Pons (tissue), 1 donor: ENCODE measurements at places on chromosomes 1 and 21.

- no peak for DNase-seq
These were observed 4.8 kb upstream of the ZNF281 start for GRCh38 chr1:200414657-200415056.

DNA sequence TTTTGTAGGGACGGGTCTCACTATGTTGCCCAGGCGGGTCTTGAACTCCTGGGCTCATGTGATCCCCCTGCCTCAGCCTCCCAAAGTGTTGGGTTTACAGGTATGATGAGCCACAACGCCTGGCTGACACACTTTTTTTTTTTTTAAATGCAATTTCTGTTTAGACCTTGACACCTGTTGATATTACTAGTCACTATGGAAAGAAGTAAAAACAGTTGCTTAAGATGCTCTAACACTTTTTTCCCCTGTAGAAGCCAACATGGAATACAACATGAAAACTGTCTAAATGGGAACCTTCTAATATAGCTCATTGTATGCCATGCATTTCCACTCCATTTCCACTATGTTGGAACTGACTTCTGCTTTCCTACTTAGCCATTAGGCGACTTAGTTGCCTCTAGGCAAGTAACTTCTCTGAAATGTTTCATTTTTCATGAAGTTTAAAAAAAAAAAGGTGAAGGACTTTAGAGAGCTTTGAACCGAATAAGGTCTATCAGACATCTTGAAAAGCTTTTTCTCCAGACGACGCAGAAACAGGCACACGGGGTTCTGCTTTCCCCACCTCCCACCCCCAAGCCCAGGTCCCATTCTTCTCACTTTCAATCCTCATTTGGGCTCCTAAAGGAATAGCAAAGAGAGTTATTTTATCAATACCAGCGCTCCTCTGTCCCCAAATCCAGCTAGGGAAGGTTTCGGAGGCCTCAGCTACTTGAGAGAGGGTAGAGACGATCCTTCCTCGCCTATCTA, 648 bp upstream of the DR1 start:
- no peak for DNase-seq

DNA sequence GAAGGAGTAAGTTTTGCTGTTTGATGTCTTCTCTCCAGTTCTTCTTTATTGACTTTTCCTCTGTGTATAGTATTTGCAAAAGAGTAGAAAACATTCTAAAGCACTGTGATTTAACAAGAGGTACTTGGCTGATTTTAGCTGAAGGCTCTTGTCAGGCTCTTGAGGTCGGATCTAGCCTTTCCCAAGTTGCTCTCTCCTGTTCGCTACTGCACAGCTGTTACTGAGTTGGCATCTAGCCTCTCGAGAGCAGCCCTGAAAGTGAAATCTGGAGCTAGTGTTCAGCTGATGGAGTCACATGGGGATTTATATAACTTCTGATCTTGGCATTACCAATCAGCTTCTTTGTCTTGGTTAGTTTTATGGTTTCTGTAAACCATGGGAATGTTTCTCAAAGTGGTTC, 193.1 kb downstream of the RYR2 start:
- peak; percentile 22 for DNase-seq

- DNase-seq = no peak
These were observed at the start of gene SLC30A2 for GRCh38 chr1:26045722-26046245. Gene SLC30A2 (minus strand): TSS chr1:26046118. CDS start chr1:26045896, 222 bp downstream.

DNA sequence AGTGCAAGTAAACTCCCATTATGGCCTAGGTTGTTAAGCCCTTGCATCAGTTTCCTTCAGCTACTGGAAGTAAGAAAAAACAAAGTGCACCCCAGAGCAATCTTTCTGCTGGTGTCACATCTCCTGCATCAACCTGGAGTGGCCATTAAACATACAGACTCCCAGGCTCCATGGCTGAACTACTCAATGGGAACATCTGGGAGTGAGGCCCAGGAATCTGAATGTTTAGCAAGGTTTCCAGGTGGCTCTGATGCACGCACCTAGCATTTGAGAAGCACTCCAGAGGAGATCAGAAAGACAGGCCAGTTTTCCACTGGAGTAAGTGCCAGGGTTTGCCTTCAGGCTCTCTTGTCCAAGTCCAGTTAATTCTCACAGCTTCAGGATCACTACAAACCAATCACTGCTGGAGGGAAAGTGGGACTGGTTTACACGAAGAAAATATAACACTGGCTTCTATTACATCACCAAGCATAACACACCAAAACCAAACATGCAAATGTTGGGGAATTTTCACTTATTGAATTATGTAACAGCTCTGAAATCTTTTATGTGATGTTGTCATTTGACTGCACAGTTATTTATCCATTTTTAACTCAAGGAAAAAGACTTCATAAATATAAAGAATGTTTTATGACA, 22.3 kb upstream of the ABCA4 start:
- DNase-seq = no peak

DNA sequence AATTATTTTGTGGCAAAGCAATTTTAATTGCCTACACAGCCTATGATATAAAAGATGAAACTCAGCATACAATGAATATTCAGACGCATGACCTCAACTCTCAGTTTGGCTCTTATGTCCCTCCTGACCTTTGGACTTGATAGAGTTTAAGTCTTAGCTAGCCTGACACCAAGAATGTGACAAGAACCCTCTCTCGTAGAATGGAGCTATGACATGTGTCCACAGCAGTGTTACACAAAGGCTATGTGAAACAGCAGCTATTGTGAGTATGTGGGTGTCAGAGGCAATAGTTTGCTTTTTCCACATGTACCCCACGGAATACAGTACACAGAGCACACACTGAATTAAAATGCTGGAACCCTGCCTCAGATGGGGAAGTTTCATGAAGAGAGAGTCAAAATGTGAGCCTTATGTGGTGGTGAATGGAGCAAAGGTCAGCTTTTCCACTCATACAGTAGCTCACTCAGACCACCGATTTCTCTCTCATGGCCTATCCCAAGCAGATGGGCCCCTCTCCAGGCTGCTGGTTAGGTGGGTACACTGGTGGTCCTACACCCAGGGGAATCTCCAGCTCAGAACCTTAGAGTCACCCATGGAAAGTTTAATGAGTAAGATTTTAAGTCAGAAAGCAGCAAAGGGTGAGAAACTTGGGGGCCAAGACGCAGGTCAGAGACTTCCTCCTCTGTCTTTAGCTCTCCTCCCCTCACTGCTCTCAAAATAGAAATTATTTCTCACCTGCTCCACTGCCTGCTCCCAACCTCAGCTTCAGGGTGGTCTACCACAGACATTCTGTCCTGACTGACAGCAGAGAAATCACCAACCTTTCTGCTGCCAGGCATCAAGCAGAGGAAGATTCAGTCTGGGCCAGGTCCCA, 10.1 kb upstream of the XCL2 start:
- no peak for DNase-seq

DNA sequence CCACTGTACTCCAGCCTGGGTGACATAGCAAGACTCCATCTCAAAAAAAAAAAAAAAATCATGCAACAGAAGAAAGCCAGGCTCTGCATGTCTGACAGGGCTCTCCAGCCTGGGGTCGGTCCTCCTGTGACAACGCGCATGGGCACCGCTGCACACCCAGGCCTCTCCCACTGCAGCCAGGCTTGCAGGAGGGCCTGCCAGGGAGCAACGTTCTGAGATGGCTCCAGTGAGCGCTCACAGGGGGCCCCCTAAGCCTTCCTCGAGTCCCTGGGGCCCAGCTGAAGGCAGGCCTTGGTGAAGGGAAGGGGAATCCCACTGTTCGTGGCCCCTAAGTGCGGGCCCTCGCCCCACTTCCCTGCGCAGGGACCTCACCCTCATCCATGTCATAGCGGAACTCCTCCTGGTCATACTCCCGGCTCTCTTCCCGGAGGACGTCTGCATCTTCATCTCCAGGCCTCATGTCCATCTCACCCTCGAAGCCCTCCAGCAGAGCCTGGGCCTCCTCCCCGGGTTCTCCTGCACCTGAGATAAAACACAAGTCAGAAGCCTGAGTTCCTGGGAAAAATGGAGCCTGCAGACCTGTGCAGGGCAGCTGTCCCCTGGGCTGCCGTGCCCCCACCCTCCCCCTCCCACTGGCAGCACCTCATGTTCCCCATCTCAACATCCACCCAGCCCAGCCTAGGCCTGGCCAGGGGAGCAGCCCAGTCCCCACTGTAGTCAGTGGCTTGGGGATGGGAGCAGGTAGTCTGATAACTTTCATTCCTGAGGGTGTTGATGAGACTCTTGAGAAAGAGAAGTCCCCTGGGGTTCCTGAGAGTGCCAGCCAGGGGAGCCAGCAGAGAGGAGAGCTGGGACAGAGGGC, 20.3 kb downstream of the RSPH1 start:
- no peak for DNase-seq

GRCh38 chr21:29669416-29669815, 270.4 kb downstream of the GRIK1 start:
- DNase-seq = no peak

DNA sequence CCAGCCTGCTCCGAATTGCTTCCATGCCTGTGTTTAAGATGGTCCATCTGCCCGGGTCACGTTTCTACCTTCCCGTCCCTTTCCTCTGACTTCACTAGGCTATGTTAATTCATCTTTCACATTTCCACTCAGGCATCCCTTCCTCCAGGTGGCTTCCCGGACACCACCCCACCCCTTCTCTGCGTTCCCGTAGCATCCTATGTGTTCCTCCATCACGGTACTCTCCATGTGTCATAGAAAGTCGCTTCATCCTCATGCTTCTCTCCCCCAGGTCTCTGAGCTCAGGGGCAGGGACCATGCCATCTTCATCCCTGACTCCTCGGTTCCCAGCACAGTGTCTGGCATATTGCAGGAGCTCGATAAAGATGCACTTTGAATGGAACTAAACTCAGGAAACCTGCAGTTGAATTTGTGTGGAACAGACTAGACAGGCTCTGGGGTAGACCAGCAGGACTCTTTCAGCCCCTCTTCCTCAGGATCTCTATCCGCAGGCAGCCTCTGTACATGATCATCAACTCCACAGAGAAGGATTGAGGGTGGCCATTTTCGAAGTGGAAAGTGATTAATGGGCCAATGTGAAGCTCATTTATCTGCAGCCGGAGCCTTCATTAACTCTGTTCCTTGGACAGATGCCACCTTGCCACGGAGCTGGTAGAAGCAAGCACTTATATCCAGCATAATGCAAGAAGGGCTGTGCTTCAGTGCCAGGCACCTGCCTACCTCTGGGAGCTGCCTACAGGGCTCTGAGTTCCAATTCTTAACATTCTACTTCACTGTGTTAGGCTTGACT, 9.1 kb downstream of the C1orf226 start:
- no peak for DNase-seq

GRCh38 chr1:39701049-39701439, 9.8 kb upstream of the HPCAL4 start:
- no peak for DNase-seq
